ENCODE measurements at places on chromosomes 7 and 10.
A peak's percentile ranks its signal among the peaks of the same experiment; 100 is the strongest.

GRCh38 chr7:55642266-55642665, 70.0 kb upstream of the VOPP1 start:
- no peak for DNase-seq

DNA sequence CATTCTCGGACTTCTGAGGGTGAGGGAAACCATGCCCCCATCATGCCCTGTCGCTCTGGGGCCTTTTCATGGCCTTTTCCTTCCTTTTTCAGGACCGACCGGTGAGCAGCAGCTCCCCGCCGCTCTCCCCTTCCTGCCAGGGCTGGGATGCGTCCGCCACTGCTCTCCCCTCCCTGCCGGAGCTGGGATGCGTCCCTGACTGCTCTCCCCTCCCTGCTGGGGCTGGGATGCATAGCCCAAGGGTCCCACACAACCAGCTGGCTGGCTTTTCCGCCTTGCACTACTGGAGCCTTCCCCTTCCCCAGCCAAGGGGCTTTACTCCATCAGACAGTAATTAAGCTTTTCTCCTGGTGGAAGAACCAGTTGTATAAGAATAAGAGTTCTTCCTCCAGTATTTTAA, 129.7 kb upstream of the COBL start:
- no peak for DNase-seq

- no peak for DNase-seq
Measured at GRCh38 chr7:46288861-46289260, 367.8 kb upstream of the IGFBP3 start.

- no peak for DNase-seq
Measured at GRCh38 chr7:47330561-47331178, 251.2 kb downstream of the TNS3 start.

DNA sequence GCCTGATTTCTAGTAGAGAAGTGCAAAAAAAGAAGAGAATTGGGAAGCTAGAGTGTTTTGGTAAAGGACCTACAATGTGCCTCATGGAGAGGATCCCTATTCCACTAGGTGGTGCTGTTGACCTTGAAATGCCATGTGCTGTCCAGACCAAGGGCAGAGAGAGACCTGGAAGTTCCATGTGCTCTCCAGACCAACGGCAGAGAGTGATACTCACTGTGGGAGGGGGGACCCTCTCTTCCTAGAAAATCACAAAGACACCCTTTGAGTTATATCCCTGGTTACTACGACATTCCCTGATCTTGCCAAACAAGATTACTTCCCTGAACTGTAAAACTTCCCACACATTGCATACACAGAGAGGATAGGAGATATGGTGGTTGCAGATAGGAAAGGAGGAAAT, 212.7 kb upstream of the ZNF804B start:
- DNase-seq: no peak

GRCh38 chr10:124741281-124741921, 2.8 kb downstream of the FAM53B start:
- peak; percentile 96 for DNase-seq
